ENCODE measurements at places on chromosomes 7 and 10.
A peak's percentile ranks its signal among the peaks of the same experiment; 100 is the strongest.

DNA sequence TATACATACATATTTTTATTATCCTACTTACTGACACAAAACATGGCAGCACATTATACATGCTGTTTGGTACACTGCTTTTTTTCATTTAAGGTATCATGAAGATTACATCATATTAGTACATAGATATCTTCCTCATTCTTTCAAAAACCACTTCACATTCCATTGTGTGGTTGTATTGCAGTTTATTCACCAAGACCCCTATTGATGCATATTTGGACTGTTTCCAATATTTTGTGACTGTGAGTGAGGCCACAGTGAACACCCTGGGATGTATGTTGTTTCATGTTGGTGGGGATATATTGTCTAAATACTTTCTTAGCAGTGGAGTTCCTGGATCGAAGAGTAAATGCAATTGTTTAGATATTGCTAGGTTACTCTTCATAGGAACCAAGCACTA, 39.0 kb downstream of the TFAM start:
- H3K36me3 ChIP-seq, result no peaks in the 10 kb centered on the region
- no peak for DNase-seq
- H3K4me3 ChIP-seq, result no peak overlapping the region
- H3K27ac ChIP-seq, result peak overlapping the region; percentile 43
- H3K27me3 ChIP-seq, result no peaks in the 10 kb centered on the region
- no peaks in the 10 kb centered on the region for H3K4me1 ChIP-seq

GRCh38 chr7:130899638-130900401, 165.8 kb upstream of the KLF14 start:
- H3K27ac ChIP-seq, result peak overlapping the region; percentile 99
- peaks cover 53% of the 10 kb centered on the region for H3K4me1 ChIP-seq
- peak; percentile 37 for DNase-seq
- H3K4me3 ChIP-seq, result no peak overlapping the region
- H3K27me3 ChIP-seq, result no peaks in the 10 kb centered on the region

- peaks cover 14% of the 10 kb centered on the region for H3K4me1 ChIP-seq
- no peak overlapping the region for H3K4me3 ChIP-seq
- H3K27me3 ChIP-seq, result no peaks in the 10 kb centered on the region
- DNase-seq, result no peak
- H3K36me3 ChIP-seq, result no peaks in the 10 kb centered on the region
- H3K27ac ChIP-seq, result no peak overlapping the region
These were observed 36.8 kb downstream of the HK1 start for GRCh38 chr10:69315100-69315542.

GRCh38 chr7:70775570-70776156, 356.3 kb upstream of the GALNT17 start:
- no peaks in the 10 kb centered on the region for H3K27me3 ChIP-seq
- H3K27ac ChIP-seq, result no peak overlapping the region
- H3K36me3 ChIP-seq, result peaks cover 26% of the 10 kb centered on the region
- DNase-seq, result no peak
- no peaks in the 10 kb centered on the region for H3K4me1 ChIP-seq

DNA sequence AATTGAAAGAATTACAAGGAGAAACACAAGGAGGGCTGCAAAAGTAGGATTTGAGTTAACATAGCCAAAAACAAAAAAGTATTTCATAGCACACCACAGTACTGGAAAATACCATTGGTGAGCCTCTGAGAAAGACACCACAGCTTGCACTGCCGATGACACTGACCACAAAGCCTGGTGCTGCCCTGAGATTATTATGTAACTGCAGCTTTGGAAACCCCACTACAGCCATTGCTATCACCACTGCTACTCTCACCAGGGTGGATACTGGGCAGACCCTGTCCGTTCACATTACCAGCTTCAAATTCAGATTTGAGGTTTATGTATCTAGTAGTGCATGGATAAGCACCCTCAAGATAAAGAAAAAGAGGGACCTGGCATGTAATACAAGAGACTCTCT, 1246.7 kb upstream of the SORCS1 start:
- peaks cover 2% of the 10 kb centered on the region for H3K36me3 ChIP-seq
- H3K27me3 ChIP-seq, result no peaks in the 10 kb centered on the region
- no peak overlapping the region for H3K27ac ChIP-seq
- H3K4me3 ChIP-seq, result no peak overlapping the region

- peak overlapping the region; percentile 72 for H3K27ac ChIP-seq
- no peaks in the 10 kb centered on the region for H3K27me3 ChIP-seq
- H3K36me3 ChIP-seq, result peaks cover 2% of the 10 kb centered on the region
- DNase-seq, result peak; percentile 49
These were observed 217.2 kb upstream of the MKLN1 start for GRCh38 chr7:131110297-131111080.

GRCh38 chr7:84474436-84474835, 279.8 kb upstream of the SEMA3A start:
- H3K4me3 ChIP-seq, result no peak overlapping the region
- no peaks in the 10 kb centered on the region for H3K27me3 ChIP-seq
- DNase-seq, result no peak
- H3K27ac ChIP-seq, result no peak overlapping the region
- peaks cover 4% of the 10 kb centered on the region for H3K4me1 ChIP-seq
- no peaks in the 10 kb centered on the region for H3K36me3 ChIP-seq

DNA sequence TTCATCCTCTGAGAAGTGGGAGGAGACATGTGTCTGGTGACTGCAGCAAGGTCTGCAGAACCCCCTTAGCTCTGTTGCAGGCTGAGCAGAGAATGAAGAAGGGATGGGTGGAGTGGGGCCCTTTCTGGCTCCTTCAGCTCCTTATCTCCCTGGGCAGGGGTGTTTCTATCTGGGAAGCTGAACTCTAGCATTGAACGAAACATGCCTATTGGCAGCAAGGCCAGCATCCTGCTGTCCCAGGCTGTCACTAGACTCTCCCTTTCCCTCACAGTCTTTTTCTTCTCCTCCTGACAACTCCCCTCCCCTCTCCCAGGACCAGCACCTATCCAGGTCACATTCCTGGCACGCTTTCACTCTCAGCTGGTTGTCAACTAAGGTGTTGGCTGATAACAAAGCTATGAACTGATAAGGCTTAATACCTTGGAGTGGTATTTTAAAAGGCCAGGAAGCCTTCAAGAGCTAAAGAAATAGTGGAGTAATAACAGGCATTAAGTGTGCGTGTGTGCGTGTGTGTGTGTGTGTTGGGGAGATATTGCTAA, 128.8 kb upstream of the FZD8 start:
- H3K27ac ChIP-seq, result no peak overlapping the region
- no peak overlapping the region for H3K4me3 ChIP-seq
- peaks cover 8% of the 10 kb centered on the region for H3K27me3 ChIP-seq
- no peaks in the 10 kb centered on the region for H3K36me3 ChIP-seq
- no peaks in the 10 kb centered on the region for H3K4me1 ChIP-seq

DNA sequence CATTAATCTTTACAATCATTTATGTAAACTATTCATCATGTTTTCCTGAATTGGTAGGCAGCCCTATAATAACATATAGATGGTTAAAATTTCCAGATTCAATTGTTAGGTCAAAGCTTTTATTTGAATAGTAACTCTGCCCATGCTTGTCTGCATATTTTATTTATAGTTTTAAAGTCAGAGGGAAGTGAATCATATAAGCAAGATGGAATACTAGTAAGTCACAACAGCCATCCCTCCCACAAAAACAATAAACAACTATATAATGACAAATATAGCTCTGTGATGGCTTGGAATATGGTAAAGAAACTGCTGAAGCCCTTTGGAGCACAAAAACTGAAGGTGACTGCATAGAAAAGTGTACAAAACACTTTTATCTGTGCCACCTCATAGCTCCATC, 156.3 kb upstream of the TMEM106B start:
- no peak overlapping the region for H3K4me3 ChIP-seq
- no peaks in the 10 kb centered on the region for H3K36me3 ChIP-seq
- H3K4me1 ChIP-seq, result no peaks in the 10 kb centered on the region
- no peak for DNase-seq
- no peak overlapping the region for H3K27ac ChIP-seq

GRCh38 chr7:17302575-17303142, 4.2 kb downstream of the AHR start:
- H3K27ac ChIP-seq, result no peak overlapping the region
- H3K36me3 ChIP-seq, result no peaks in the 10 kb centered on the region
- H3K27me3 ChIP-seq, result no peaks in the 10 kb centered on the region
- H3K4me1 ChIP-seq, result peaks cover 2% of the 10 kb centered on the region
- H3K4me3 ChIP-seq, result peak overlapping the region; percentile 31
- DNase-seq, result peak; percentile 46

DNA sequence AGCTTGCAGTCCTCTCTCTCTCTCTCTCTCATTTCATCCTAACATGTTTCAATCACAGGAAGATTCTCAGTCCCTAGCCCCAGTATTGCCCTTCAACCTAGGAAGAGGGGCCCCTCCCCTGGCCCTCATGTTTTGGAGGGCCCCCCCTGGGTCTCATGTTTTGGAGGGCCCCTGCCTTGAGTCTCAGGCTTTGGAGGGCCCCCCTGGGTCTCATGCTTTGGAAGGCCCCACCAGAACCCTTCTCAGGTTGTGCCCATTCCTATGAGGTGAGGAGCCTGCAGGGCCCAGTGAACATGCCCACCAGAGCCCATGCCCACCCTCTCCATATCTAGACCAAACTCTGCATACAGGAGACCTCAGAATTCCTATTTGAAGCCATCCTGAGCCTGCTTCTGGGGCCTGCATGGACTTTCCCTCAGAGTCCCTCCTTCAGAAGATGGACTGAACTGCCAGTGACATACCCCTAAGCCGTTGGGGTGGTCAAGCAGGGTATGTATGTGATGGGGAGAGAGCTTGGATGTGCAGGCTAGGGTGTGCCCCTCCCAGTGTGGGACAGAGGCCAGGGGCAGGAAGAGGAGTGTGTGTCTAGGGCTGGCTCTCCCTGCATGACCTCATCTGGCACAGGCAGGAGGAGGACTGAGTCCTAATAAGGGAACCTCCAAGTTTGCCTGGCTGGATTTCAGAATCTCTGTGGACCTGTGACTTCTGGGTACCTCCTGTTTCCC, 8.1 kb upstream of the VDAC2 start:
- H3K4me1 ChIP-seq, result peaks cover 2% of the 10 kb centered on the region
- no peaks in the 10 kb centered on the region for H3K27me3 ChIP-seq
- DNase-seq, result peak; percentile 49
- no peak overlapping the region for H3K4me3 ChIP-seq
- no peaks in the 10 kb centered on the region for H3K36me3 ChIP-seq

DNA sequence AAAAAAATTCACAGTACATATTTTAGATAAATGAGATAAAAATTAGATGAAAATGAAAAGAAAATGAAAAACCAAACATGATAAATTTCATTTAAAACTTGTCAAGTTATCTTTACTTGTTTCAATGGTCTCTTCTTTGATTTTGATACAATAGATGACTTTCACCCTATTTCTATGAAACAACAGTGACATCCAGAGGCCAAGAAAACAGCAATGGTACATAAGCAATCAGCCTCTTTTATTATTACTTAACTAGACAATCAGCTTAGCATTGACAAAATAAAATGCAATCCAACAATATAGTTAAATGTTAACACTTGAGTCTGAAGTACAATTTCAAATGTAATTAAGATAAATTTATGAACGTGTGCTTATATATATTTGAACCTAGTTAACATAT, 74.8 kb upstream of the GPR37 start:
- peaks cover 2% of the 10 kb centered on the region for H3K36me3 ChIP-seq
- no peaks in the 10 kb centered on the region for H3K27me3 ChIP-seq
- peak; percentile 51 for DNase-seq
- no peak overlapping the region for H3K4me3 ChIP-seq
- no peak overlapping the region for H3K27ac ChIP-seq

GRCh38 chr10:79202188-79203013, 133.6 kb downstream of the ZMIZ1 start:
- peaks cover 69% of the 10 kb centered on the region for H3K36me3 ChIP-seq
- no peak overlapping the region for H3K4me3 ChIP-seq
- H3K4me1 ChIP-seq, result peaks cover 26% of the 10 kb centered on the region
- no peak overlapping the region for H3K27ac ChIP-seq
- H3K27me3 ChIP-seq, result no peaks in the 10 kb centered on the region
- peak; percentile 51 for DNase-seq

DNA sequence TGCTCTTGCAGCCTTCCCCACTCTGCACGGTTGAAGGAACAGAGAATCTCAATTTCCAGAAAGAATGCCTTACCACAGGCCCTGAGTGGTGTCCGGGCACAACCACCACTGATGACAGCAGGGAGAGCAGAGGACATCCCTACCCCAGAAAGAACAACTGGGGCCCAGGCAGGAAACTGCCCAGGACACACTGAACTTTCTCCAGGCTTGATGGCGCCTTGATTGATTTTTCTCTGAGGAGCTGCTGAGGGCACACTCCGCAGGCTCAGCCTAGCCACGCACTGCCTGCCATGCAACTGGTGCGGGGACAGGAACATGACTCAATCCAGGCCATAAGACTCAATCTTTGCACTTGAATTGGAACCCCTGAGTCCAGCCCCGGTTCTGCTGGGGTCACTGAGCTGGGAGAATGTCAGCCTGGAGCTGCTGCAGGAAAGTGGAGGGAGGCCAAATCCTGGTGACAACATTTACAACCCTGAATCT, 5.9 kb downstream of the AKR1B1 start:
- H3K36me3 ChIP-seq, result peaks cover 83% of the 10 kb centered on the region
- peak; percentile 5 for DNase-seq
- H3K27me3 ChIP-seq, result no peaks in the 10 kb centered on the region
- H3K4me1 ChIP-seq, result peaks cover 50% of the 10 kb centered on the region
- peak overlapping the region; percentile 96 for H3K27ac ChIP-seq

DNA sequence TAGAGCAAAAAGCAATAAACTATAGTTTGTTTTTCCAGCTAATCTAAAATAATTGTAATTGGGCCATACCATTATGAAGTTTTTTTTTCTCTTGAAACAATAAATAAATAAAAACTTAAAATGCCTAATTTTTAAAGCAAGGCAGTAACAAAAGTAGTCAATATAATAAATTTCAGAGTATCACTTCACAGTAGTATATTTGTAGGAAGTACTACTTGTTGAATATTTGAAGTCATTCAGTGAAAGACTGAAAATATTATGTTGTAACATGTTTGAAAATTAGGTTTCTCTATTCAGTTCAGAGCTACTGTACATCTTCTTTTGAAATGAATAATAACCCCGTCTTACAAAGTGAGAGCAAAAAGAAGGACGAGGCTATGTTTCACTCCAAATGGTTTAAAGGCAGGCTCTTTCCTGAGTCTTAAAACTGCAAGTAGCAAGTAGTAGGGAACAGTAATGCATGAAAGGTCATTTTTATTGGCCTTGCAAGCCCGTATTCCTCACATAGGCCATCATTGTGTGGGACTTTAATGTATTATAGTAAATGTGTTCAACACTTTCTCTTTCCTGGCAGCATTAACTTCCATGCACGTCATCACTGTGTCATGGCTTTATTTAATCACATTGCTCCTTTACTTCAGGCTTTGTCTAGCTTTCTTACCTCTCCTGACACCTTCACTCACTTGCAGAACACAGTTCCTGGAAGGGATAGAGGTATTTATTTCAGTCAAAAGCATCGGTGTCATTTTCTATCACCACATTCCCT, 141.4 kb downstream of the VTI1A start:
- no peaks in the 10 kb centered on the region for H3K27me3 ChIP-seq
- H3K27ac ChIP-seq, result peak overlapping the region; percentile 48
- peaks cover 1% of the 10 kb centered on the region for H3K4me1 ChIP-seq
- peaks cover 6% of the 10 kb centered on the region for H3K36me3 ChIP-seq
- no peak overlapping the region for H3K4me3 ChIP-seq

Measured in mesenchymal stem cell (in vitro differentiated cells and primary cell).